ENCODE measurements at places on chromosomes 16 and 17.

GRCh38 chr17:78461799-78462053 lies 83.3 kb downstream of the PGS1 start:
- DNase-seq, result no peak

GRCh38 chr16:54934481-54935265 lies 4.0 kb downstream of the IRX5 start:
- no peak for DNase-seq

GRCh38 chr17:67245694-67246402 lies 852 bp upstream of the HELZ start:
- DNase-seq, result no peak

- DNase-seq, result no peak
These were observed 609.4 kb upstream of the CDH5 start for GRCh38 chr16:65757064-65757463.

DNA sequence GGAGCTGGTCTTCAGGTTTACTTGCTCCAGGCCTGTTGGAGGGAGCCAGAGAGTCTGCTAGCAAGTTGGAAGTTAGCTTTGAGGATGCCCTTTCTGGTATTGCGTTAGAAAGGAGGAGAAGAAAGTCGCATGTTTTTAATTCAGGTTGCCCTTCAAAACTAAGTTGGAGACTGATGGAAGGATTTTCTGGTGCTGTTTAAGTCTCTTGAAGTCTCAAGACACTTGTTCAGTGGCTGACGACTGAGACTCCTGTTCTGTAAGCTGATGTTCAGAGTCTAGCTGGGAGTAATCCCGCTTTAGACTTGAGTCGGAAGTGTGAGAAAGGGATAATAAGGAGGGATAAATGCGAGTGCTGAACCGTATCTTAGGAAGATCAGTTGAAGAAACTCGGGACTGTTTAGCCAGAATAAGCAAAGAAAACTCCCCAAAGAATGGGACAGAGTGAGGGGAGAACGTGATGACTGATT lies 740 bp downstream of the AATF start:
- DNase-seq, result no peak

- DNase-seq, result no peak
These were observed 6.7 kb upstream of the KRT31 start for GRCh38 chr17:41404024-41404671.

GRCh38 chr17:9355846-9356245 lies 219.8 kb downstream of the STX8 start:
- DNase-seq, result no peak

DNA sequence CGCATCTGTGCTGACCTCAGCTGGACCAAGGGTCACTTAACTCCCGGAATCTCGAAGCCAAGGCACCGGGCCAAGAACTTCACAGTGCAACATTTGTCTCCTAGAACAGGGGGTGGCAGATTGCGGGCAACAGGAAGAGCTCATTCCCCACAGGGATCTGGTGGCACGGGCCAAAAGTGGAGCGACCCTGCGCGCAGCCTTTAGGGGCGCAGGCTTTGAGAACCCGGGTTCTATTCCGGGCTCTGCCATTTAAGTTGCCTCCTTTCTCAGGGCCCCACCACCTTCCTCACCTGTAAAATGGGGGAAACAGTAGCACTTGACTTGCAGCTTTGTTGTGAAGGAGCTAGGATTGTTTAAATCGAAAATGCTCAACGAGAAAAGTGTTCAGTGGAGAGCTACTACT lies 651 bp downstream of the SHMT1 start:
- DNase-seq, result no peak

GRCh38 chr17:57009737-57010445 lies 32.0 kb downstream of the SCPEP1 start:
- DNase-seq, result peak; percentile 72
